Activated effector memory CD4-positive, alpha-beta T cell treated with anti-CD3 and anti-CD28 coated beads, Interleukin-2, amount 50 U/mL, for 16 hours (primary cell): ENCODE measurements at places on chromosomes 1 and 21.

GRCh38 chr1:47215713-47216112 is 16.3 kb downstream of the TAL1 start:
- DNase-seq = no peak

DNA sequence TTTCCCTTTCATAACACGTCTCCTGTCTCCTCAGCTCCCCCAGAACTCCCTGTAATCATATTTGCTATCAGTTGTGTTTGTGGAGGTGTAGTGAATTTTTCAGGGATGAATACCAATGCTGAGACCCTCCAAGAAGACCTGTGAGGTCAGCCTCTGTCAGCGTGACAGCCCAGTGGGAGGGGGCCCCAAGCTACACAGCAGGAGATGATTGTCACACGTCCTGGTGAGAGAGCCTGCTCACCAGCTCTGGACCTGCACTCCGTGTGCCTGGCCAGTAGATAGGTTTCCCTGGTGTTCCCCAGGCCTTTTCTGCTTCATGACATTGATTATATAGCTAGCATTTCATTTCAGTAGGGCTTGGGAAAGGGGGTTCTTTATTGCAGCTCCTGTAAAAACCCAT is 421.5 kb downstream of the KIF26B start:
- DNase-seq = no peak

- no peak for DNase-seq
Measured at GRCh38 chr1:152451254-152451653, 37.2 kb upstream of the CRNN start.

DNA sequence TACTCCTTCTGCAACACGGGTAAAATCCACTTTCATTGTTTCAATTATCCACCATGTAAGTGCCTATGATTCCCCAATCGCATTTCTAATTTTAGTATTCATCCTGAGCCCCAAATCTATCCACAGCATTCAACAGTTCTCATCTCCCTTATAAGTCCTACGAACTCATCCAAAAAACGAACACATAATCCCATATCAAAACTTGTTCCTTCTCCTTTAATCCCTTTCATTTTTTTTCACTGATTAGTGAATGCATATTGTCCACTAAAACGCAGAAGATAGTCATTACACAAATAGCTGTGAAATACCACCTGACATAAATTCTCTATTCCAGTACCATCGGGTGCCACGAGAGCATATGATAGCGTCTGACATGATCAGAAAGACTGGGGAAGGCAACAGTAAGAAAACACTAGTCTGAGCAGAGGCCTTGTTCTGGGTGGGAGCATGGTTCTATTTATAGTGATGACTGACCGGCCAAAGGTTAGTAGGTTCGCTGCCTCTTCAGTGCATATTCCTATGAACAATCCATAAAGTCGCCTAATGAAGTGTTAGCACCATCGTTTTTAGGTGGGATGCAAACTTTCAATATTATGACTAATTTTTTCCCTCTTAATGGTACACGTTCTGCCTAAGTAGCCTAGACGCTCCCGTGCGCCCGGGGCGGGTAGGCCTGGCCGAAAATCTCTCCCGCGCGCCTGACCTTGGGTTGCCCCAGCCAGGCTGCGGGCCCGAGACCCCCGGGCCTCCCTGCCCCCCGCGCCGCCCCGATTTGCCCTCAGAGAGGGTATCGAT is 648 bp downstream of the ATP5PF start:
- peak; percentile 79 for DNase-seq

DNA sequence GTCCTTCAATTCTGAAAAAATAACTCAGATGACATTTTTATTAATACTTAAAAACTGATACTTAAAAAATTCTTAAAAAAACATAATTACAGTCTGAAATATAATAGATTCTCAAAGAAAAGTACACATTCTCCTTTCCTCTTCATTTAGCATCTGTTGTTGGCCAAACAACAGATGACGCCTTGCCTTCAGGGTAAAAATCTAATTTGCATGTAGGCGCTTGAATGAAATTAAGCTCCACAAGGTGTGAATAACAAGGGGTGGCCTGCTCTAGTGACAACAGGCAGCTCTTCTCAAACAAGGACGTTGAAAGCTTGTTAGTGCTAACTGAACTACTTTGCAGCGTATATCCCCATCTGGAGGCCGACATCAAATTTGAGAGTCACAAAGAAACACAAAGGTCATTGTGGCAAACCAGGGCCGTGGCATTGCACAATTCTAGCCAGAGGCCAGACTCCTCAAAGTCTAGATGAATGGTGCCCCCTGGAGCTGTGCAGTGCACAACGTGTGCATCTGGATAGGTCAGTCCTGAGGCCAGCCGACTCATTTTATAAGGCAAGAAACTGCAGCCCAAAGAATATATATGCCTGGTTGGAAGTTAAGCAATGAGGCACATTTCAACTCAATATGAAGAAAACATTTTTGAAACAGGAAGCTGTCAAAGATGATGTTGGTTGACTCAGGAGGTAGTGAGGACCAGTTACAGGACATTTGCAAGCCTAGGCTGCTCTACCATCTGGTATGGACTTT is 459.2 kb upstream of the RUNX1 start:
- DNase-seq = no peak

GRCh38 chr1:1167398-1167821 is 6.3 kb upstream of the TTLL10 start:
- no peak for DNase-seq
